ENCODE measurements at places on chromosomes 4 and X.

GRCh38 chr4:3263053-3263875, 14.3 kb downstream of the MSANTD1 start:
- no peak for DNase-seq
- H3K27me3 ChIP-seq = peaks cover 47% of the 10 kb centered on the region
- peaks cover 9% of the 10 kb centered on the region for H3K4me1 ChIP-seq
- no peak overlapping the region for H3K4me3 ChIP-seq
- no peak overlapping the region for H3K27ac ChIP-seq
- no peaks in the 10 kb centered on the region for H3K36me3 ChIP-seq

DNA sequence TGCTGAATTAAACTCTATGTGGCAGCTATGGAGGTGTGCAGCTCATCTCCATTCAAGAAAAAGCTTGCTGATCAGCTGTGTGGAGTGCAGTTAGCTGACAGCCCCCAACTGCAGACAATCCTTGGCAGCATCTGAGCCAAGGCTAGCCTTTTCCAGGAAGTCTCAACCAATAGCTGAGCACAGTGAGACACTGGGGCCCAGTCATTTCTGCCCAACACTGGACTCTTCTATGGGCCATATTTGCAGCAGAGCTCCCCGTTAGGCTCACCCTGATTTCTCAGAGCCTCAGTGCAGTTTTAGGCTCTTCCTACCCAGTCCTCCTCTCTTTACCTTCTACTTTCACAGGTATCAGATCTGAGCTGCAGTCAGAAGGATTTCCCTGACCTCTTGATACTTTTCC, 12.9 kb downstream of the DDX53 start:
- H3K4me1 ChIP-seq = no peaks in the 10 kb centered on the region
- H3K4me3 ChIP-seq = no peak overlapping the region
- no peak for DNase-seq
- no peaks in the 10 kb centered on the region for H3K36me3 ChIP-seq

GRCh38 chrX:11665168-11666111, at the start of gene ARHGAP6:
ARHGAP6 (minus strand) TSS chrX:11665920; CDS start chrX:11664828, 1,092 bp downstream.
- H3K4me1 ChIP-seq = peaks cover 13% of the 10 kb centered on the region
- H3K36me3 ChIP-seq = no peaks in the 10 kb centered on the region
- no peak within 1 kb of the TSS for H3K27ac ChIP-seq
- DNase-seq = no peak
- no peak within 1 kb of the TSS for H3K4me3 ChIP-seq

- H3K27me3 ChIP-seq = no peaks in the 10 kb centered on the region
- H3K27ac ChIP-seq = no peak overlapping the region
- H3K4me1 ChIP-seq = no peaks in the 10 kb centered on the region
- no peaks in the 10 kb centered on the region for H3K36me3 ChIP-seq
- peak; percentile 20 for DNase-seq
Observed at GRCh38 chrX:132622130-132622529, 133.3 kb upstream of the MBNL3 start.

GRCh38 chrX:21947671-21948070, 7.2 kb downstream of the SMS start:
- H3K4me3 ChIP-seq = no peak overlapping the region
- H3K27ac ChIP-seq = no peak overlapping the region
- no peaks in the 10 kb centered on the region for H3K27me3 ChIP-seq
- H3K4me1 ChIP-seq = peaks cover 3% of the 10 kb centered on the region
